ENCODE measurements at places on chromosomes 7 and 10.

DNA sequence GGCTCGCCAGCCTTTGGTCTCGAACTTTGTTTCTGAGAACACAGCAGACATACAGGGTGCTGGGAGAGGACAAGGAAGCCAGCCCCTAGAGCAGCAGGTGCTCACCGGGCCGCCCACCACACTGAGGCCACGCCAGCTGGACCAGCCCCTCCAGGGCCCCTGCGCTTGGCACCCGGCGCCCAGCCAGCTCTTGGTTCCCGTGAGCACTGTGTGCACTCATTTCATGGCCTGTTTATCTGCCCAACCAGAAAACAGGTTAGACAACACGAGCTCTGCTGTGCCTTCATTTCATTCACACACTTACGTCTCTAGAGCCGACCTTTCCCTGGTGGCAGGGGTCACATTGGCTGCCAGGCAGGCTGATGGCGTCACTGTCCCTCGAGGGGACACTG is 104.0 kb downstream of the CYTH3 start:
- no peak for DNase-seq

GRCh38 chr7:26620352-26620751 is 244.0 kb downstream of the SKAP2 start:
- DNase-seq, result no peak

DNA sequence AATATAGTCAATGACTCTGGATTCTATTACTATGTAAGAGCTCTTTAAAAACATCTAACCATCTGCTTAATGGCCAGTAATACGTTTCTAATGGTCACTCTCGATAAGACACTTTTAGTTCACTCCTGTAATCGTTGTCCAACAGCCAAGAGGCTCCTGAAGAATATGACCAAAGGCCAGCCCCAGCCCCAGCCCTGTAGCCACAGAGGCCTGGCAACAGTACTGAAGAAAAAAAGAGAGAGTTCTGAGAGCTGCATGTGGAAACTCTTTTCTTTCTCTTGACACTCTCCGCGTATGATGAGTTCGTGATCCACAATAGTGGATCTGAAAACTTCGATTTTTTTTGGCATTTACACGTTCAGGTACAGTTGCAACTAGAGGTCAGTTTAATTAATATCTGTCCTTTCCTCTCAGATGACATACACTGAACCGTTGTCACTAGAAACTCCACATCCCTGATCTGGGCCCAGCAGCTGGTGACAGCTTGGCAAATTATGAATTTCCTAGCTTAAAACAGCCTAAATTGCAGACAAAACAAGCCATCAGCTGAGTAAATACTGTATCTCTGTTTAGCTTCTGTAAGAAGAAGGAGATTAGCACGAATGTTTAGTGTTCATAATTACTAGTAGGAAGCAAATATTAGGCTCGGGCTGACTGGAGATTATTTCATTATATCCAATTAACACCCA is 456.7 kb downstream of the LRMDA start:
- no peak for DNase-seq

GRCh38 chr7:157610671-157611295 is 274.0 kb downstream of the DNAJB6 start:
- no peak for DNase-seq

DNA sequence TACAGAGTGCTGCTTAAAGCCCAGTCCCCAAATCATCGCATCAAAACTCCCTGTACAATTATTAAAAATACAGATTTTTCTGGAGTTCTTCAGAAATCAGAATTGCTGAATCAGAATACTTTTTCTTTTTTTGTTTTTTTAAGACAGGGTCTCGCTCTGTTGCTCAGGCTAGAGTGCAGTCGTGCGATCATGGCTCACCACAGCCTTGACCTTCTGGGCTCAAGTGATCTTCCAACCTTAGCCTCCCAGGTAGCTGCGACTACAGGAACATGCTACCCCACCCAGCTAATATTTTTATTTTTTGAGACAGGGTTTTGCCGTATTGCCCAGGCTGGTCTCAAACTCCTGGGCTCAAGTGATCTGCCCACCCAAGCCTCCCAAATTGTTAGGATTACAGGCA is 3.9 kb downstream of the BBIP1 start:
- DNase-seq, result no peak

- no peak for DNase-seq
Measured at GRCh38 chr10:7487528-7487927, 76.7 kb upstream of the SFMBT2 start.

- peak; percentile 15 for DNase-seq
Measured at GRCh38 chr7:148395990-148396716, 194.4 kb upstream of the C7orf33 start.

DNA sequence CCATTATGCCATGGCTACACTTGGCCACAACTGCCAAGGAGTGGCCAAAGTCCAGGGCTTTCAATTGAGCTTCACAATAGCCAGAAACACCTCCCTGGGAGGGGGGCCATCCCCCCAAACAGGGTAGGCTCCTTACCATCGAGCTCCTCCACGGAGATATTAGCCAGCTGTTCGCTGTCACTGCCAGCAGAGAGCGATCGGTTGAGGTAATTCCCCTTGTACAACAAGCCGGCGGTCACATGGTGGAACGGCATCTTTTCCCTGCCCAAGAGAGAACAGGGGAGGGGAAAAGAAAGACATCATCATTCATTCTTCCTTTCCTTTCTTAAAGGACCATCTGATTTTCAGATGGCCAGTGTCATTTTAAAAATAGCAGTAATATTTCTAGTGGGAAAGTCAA is 133.6 kb downstream of the CALN1 start:
- DNase-seq, result no peak

- DNase-seq, result no peak
Measured at GRCh38 chr7:70835658-70836057, 296.3 kb upstream of the GALNT17 start.

GRCh38 chr7:94650147-94651051 is 5.5 kb downstream of the SGCE start:
- no peak for DNase-seq

GRCh38 chr10:59844436-59844835 is 61.9 kb downstream of the CCDC6 start:
- no peak for DNase-seq

DNA sequence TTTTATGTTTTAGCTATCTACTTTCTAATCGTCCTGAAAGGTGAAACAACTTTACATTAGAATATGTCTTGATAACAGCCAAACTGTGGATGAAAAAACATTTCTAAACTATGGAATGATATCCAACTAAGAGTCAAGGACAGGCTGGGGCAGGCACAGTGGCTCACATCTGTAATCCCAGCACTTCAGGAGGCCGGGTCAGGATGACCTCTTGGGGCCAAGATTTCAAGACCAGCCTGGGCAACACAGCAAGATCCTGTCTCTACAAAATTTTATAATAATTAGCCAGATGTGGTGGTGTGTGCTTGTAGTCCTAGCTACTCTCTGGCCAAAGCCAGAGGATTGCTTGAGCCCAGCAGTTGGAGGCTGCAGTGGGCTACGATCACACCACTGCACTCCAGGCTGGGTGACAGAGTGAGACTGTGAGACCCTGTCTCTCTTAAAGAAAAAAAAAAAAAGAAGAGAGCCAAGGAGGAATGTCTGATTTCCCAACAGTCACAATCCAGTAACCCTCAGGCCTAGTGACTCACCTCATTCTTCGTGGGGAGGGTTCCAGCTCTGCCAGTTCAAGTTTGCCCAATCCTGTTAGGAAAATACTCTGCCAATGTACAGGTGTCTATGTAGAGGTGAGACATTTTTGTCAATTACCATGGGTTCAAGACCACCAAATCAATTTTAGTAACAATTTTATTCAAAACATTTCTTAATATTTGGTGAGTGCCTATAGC is 14.6 kb upstream of the FZD1 start:
- DNase-seq, result no peak

GRCh38 chr7:141585592-141586510 is 34.6 kb downstream of the AGK start:
- no peak for DNase-seq
